Stimulated activated CD8-positive, alpha-beta memory T cell treated with anti-CD3 and anti-CD28 coated beads, Interleukin-4, amount 100 ng/mL, for 4 hours (primary cell): ENCODE measurements at places on chromosomes 5 and 9.

DNA sequence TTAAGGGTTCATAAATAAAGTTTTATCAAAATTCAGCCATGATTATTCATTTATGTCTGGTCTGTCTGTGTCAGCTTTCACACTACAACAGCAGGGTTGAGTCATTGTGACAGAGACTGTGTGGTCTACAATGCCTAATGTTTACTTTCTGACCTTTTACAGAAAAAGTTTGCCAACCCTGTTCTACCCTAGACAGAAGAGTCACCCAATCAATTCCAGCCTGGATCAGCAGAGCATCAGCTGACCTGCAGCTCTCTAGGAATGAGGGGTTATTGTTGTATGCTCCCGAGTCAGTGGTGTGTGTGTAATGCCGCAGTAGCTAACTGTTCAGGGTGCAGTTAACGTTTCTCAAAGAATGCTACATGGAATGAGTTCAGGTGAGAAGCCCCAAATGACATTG lies 87.3 kb downstream of the HRH2 start:
- no peak for DNase-seq

GRCh38 chr5:97191893-97192292 lies 8.8 kb upstream of the RIOK2 start:
- DNase-seq = no peak

DNA sequence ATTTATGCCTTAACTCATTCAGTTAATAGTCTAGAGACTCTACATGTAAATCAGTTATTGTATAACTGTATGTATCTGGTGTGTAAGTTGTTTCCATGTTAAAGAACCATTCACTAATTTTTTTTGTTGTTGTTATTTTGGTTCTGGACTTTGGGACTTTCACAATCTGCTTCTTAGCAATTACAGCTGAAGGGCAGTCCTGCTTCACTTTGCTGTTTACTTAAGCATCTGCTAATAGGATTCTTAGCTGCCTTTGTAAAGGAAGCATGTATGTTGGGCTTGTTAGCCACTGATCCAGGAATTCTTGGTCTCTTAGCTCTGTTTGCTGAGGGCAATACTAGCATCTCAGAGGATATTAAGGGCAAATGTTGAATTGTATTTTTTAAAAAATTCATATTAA lies 97.0 kb downstream of the FOCAD start:
- DNase-seq = no peak

- no peak for DNase-seq
These were observed 483.7 kb upstream of the RIOK2 start for GRCh38 chr5:97666783-97667182.

- DNase-seq = no peak
These were observed 153.2 kb upstream of the MEF2C start for GRCh38 chr5:89036166-89036565.

DNA sequence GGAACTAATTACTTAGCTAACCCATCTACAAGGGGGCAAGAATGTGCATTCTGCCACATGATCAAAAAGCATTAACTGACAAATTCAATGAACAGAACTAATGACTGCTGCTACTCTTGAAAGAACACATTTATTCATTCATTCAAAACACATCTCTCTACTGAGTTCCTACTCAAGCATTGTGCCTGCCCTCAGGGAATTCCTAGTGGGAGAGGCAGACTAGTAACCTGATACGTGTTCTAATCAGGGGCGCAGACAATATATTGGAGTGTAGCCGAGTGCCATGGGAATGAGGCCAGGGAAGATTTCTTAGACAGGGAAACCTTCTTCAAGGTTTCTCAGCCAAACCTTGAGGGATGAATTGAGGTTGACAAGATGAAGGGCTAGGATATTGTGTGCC lies 56.7 kb upstream of the PAPPA start:
- no peak for DNase-seq

DNA sequence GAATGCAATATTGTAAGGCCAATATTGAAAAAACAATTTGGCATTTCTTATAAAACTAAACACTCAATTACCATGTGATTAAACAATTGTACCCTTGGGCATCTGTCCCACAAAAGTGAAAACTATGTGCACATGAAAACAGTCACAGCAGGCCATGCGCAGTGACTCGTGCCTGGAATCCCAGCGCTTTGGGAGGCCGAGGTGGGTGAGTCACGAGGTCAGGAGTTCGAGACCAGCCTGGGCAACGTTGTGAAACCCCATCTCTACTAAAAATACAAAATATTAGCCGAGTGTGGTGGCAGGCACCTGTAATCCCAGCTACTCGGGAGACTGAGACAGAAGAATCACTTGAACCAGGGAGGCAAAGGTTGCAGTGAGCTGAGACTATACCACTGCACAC lies 343.7 kb downstream of the DMRTA1 start:
- no peak for DNase-seq

GRCh38 chr9:85420750-85421149 lies 321.0 kb downstream of the AGTPBP1 start:
- no peak for DNase-seq

- no peak for DNase-seq
These were observed 178.9 kb downstream of the MSX2 start for GRCh38 chr5:174903172-174903732.

DNA sequence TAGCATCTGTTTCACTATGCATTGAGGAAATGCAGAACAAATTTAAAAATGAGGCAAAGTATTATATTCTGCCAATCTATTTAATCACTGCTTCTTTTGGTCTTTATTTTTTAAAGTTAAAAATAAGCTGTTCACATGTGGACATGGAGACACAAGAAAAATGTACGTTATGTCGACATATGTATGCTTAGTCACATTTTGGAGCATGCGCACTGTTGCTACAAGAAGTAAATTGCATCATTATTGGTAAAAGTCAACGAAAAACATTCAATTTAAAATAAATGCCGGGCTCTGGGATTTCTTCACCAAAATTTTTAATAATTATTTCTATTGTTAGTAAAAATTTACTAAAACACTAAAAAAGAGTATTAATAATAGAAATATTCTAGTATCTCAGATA lies 876.3 kb upstream of the CTNND2 start:
- DNase-seq = no peak

- DNase-seq = no peak
These were observed 50.7 kb downstream of the CTNNA1 start for GRCh38 chr5:138803935-138804334.

- DNase-seq = no peak
These were observed 10.8 kb upstream of the SLC9A3 start for GRCh38 chr5:534743-535671.

DNA sequence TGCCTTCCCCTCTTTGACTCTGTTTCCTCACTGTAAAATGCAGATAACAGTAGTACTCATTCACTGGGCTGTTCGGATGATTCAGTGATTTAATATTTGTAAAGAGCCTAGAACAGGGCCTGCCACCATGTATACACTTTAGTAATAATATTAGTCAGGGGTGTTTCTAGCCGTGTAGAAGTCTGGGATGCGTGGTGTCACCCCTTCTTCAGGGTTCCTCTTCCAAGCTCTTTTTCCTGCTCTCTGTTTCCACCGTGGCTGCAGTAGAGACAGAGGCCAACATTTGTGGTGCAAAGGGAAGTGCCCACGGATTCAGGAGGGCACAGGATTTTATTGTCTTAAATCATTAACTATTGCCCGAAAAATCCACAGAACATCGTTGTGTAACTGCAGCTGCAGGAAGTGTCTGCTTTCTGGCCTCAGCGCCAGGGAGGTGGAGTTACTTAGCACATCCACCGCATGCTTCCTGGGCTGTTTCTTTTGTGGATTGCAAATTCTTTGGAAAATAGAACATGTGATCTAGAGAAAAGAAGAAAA lies 61.7 kb downstream of the TRIO start:
- DNase-seq = no peak
